ENCODE measurements at places on chromosomes 3 and 15. TPM values are rescaled to one million over a fixed set of nuclear protein-coding genes. Genes with fewer than 3 reads are reported as not detected.

Gene DLL4
- total RNA-seq: 3.6 TPM

Gene GOLGA6D
- total RNA-seq: not detected

Gene EPHB3
- total RNA-seq: 10.1 TPM

Gene ZBTB11
- total RNA-seq: 20.5 TPM

Gene SMCO1
- not detected for total RNA-seq

Gene HAPLN3
- 1.0 TPM for total RNA-seq

DNA sequence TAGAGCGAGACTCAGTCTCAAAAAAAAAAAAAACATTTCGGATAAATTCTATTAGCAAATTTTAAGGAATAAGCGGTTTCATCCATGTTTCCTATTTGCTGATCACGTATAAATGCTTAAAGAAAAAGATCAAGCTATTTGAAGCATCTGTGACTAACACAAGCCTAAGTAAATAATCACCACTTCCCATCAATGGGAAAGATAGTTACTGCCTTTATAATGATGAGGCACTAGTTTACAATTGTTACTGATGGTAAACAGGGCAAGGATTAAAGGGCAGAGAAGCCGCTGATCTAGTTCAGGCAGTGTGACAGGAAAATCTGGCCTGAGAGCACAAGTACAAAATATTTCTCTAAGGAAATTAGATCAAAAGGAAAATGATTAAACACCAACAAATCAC lies 13.7 kb downstream of the CLPX start:
- DNase-seq: no peak

DNA sequence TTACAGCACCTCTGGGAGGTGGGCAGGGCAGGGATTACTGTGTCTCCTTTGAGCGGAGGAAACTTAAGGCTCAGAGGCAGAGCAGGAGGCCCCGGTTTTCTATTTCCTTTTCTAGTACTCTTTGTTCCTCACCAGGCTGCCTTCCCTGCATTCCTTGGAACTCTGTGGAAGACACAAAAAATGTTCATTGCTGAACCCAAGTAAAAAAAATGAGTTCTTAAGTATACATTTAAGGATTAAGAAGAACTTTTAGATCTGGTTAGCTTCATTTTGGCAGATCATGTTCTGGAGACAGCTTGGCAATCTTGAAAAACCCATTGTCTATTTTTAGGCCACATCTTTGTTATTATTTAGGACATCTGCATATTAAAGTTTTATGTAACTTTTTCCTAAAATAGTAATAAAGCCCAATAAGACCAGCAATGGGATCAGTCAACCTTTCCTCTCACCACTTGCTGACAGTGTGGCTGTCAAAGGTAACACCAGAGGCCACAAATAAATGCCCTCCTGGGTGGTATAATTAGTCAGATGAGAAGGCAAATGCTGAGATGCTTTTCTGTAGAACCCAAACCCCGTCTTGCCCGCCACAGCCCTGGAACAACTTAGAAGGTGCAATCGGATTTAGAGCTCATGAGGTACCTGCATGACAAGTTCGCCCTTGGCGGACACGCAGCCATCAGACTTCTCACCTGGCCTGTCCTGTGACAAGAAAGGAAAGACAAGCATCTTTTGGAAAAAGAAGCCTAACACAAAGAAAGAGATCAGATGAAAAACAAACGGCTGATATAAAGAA lies 97.2 kb downstream of the DGKG start:
- DNase-seq: no peak

DNA sequence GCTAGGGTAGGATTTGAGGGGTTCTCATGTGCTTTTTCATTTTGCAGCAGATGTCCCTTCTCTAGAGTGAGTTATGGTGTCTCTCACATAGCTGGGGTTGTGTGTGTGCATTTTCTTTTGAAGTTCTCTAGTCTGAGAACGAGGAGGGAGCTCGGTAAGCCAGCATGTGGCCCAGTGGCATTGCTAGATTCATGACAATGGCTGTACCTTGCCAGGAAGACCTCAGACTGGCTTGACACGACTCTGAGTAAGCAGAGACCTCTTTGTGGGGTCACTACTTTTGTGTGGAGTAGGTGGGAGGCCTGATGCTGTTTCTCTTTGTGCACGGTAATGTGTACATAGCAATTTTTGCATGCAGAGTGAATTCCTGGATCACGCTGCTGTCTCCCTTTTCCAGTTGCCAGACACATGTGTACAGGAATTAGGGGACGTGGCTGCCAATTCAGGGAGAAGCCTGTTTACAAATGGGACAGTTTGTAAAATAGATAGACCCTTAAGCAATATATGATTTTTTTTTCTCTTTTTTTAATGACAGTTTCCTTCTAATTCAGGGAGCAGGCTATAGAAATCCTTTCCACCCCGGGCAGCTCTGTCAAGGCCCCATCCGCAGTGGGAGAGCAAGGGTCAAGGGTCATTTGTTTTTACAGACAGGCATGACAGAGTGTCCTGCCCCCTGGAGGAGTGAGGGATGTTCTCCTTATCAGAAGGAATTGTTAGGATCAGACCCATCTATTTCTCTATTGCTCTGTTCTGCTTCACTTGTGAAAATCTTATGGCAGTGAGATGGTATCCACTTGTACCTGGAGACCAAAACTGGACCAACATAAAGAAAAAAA lies 4.6 kb downstream of the CACNA1D start:
- DNase-seq: no peak

GRCh38 chr3:50605901-50606326 lies 5.7 kb downstream of the CISH start:
- DNase-seq: no peak

DNA sequence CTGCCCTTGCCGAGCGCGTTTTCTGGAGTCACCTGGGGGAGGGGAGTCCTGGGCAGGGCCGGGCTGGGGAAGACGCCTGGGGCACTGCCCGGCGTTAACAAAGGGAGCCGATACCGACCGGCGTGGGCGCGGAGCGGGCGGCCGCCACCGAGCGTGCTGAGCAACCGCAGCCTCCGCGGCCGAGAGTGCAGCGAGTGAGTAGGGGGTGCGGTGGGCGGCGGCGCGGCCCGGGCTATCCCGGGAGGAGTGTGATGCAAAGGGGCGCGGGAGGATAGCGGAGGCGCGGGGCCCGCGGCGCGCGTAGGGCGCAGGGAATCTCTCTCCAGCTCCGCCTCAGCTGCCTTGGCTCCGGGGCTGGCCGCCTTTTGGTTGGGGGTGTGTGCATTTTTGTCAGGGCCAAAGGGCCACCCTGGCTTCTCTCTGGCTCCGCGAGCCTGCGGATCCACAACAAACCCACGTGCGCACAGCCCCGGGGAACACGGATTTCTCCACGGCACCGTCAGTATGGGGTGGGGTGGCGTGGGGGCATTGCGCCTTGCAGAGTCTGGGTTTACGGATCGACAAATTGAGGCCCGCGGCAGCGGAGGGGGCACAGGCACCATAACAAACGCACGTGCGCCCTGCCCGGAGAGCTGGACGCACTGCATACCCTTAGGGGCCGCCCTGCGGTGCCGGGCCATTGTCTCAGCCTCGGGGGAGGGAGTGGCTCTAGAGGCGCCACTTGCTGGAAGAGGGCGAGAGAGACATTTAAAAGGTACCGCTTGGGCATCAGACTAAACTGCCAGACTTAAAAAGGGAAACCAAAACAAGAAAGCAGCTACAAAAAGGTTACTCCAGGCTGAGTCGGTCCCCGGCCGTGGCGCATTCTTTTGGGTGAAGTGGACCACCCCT lies 560 bp downstream of the ST6GAL1 start:
- DNase-seq: peak; percentile 58

DNA sequence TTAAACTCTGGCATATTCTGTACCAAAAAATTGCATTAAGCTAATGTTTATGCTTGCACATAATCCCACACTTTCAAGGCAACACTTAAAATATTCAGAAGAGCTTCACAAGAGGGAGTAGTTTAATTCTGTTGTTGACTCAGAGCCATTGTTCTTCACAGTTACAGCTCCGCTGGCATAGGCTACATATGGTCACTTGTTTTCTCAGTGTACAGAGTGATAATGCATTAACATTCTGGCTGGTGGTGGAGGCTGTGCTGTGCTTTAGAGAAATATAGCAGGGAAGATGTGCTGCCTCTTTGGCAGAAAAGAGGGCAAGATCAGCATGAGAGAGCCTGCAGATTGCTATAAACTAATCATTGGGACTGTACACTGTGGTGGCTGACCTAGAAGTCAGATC lies 13.3 kb downstream of the NLGN1 start:
- DNase-seq: no peak

GRCh38 chr3:149077628-149078027 lies 8.7 kb downstream of the HLTF start:
- DNase-seq: no peak

GRCh38 chr3:108565506-108565905 lies 23.7 kb downstream of the CIP2A start:
- DNase-seq: no peak

DNA sequence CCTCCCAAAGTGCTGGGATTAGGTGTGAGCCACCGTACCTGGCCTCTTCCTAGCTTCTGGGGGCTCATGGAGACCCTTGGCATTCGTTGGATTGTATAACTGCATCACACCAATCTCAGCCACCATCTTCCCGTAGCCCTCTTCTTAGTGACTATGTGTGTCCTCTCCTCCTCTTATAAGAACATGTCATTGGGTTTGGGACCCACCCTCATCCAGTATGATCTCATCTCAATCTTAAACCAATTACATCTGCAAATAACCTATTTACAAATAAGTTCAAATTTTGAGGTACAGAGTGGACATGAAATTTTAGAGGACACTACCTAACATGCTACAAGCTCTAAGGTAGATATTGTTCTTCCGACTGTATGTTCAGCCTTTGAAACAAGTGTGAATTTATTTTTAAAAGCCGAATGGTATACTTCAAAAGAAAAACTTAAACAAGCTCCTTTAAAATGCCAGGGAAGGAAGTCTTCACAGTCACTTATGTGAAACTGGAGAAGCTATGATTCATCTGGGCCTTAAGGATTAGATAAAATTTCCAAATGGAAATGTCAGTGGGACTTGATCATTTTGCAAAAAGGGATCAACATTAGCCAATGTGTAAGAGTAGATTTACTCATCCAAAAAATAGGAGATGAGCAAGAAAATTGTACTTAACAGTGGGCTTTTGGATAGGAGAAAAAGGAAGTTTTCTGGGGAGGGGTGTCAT lies 225.7 kb downstream of the MEX3B start:
- DNase-seq: no peak

- peak; percentile 24 for DNase-seq
These were observed 78.5 kb upstream of the FAM174B start for GRCh38 chr15:92733934-92734521.

- DNase-seq: peak; percentile 13
These were observed 4.0 kb downstream of the DIPK2A start for GRCh38 chr3:143975554-143976152.

DNA sequence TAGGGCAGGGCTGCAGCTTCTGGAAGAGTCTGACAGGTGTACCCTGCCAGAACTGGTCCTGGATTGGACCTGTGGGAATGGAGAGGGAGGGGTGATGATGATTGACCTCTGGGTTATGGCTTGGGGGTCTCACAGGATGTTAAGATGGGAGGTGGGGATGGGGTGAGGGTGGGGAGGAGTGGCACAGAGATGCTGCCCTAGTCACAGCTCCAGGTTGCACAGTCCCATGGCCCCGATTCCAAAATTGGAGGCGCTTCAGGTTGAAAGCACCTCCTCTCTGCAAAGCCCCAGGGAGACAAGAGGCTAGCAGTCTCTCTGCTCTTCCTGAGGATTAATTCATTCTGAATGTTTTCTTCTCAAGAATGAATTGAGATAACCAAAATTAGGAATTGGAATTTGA lies 101.4 kb downstream of the FAM43A start:
- DNase-seq: no peak

- DNase-seq: no peak
These were observed 157.4 kb downstream of the SSR3 start for GRCh38 chr3:156397534-156397933.

- peak; percentile 88 for DNase-seq
These were observed 16.6 kb downstream of the EIF4E3 start for GRCh38 chr3:71708476-71709105.

- peak; percentile 8 for DNase-seq
These were observed 27.3 kb downstream of the WDR49 start for GRCh38 chr3:167626490-167626889.

DNA sequence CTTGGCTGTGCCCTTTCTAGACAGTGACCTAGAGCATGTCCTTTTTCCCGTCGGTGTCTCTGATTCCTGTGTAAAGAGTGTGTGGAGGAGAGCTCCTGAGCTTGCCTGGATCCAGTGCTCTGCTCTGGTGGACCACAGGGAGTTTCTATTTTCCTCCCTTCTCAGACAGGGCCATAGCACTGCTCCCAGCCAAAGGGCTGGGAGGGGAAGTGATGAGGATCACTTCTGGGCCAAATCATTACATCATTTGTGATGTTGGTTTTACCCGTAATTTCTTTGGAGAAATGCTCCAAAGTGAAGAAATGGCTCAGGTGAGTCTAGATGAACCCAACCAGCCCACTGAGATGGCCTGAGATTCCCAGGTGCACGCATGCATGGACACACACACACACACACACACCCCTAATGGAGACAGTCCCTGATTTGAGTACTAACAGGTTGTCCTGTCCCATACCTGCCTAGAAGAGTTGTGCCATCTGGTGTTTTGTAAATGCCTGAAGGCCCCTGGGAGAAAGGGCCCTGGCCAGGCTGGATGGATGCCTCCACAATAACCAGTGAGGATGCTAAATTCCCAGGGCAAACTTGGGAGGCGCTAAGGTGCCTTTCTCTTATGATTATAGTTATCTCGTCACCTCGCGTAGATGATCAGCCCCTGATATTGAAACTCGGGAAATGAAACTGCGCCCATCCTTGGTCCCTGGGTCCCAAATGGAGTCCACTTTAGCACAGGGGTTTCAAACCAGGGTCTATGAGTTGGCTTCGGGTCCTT lies 86.9 kb downstream of the ASB7 start:
- no peak for DNase-seq

- no peak for DNase-seq
These were observed 200.8 kb upstream of the GADL1 start for GRCh38 chr3:31095255-31095654.

DNA sequence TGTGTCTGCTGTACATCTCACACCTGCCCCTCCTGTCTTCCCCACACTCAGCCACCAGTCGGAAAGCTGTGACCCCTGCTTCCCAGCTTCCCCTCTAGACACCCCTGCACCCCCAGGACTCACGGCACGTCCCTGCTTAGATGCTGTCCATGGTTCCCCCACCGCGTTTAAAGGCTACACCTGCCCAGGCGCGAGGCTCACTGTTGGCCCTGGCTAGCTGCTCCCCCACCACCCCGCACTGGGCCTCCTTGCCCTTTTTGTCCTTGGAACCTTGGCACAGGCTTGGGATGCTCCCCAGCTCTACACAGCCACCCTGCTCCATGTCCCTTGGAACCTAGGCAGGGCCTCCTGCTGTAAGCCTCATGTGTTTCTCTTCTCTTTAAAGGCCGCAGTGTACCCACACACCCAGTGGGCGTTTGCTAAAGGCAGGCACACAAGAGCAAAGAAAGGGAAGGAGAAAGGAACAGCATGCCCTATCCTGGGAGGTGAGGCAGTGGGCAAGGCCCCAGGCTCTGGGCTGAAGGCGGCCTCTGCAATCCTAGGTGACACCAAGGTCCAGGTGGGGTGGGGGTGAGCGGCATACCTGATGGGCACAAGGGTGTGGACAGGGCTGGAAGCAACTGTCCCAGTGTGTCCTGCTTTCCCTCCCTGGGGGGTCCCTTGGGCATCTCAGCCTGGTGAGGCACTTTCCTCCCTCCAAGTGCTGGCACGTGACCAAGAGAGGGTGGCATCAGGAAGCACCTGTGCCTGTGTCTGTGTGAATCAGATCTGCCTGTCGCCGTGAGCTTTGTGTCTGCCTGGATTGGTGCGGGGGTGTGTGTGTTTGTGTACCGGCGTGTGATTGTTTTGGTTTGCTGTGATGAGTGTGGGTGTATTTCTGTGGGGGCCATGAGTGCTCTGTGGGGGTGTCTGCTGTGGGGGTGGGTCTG lies 54.4 kb downstream of the TPRA1 start:
- DNase-seq: peak; percentile 57

- DNase-seq: peak; percentile 36
These were observed 171.1 kb downstream of the KCNAB1 start for GRCh38 chr3:156291272-156292123.

Data from body of pancreas (tissue), 4 donors.